ENCODE measurements at places on chromosomes 12 and 14.
A peak's percentile ranks its signal among the peaks of the same experiment; 100 is the strongest.

DNA sequence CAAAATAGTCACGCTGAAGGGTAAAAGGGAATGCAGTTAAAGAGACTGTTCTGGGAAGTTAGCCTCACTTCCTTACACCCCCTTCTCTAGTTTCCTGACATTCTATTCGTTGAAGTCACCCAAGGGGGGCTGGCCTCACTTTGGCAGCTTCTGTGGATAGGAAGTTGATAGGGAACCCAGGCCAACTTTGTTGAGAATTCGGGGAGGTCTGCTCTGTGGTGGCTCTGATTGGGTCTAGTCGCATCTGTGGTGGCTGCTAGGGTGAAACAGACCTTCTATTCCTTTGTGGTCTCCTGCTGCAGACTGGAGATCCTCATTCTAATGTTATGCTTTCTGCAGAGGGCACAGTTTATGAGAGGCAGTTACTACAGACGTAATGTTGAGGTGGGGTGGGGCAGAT is 28.8 kb upstream of the GZMB start:
- DNase-seq, result no peak

- no peak for DNase-seq
Observed at GRCh38 chr12:12513416-12514006, 49.2 kb downstream of the DUSP16 start.

GRCh38 chr12:21453312-21453852 is 15.9 kb downstream of the PYROXD1 start:
- no peak for DNase-seq

DNA sequence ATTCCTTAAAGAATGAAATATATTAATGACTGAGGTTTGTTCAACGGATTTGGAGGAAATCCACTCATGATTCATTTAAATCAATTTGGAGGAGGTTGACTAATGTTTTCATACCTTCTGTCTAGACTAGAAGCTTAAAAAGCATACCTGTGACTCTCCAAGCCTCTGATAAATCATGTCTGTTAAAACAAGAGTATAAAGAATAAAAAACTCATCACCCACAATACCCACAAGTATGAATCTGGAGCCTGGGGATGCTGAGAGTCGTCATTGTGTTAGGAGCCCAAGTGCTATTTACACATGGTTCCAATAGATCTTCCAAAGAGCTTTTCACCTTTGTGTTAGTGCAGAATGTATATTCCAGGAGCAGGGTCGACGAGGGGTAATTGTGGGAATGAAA is 86.8 kb upstream of the ADAMTS20 start:
- no peak for DNase-seq

DNA sequence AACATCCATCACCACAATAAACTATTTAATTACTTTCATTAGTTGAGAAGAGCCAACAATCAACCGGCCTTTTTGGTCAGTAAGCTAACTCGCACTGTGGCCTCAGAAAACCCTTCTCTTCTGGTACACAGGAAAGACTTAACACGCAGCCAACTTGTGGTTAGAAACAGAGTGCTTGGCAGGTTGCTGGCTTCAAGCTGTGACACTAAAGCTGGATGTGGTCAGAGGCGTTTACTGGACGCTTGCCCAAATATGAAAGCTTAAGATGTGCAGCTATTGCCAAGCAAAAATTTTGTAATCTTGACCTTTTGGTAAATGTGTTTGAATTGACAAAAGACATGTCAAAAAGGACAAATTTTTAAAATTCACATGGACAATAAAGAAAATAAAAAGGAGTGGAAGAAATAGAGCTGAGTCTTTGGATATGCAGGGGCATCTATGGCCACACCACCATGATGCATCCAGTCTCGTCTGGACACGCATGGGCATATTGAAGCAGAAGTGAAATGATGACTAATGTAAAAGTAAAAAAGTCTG is 2.6 kb upstream of the KLRK1 start:
- DNase-seq, result no peak

DNA sequence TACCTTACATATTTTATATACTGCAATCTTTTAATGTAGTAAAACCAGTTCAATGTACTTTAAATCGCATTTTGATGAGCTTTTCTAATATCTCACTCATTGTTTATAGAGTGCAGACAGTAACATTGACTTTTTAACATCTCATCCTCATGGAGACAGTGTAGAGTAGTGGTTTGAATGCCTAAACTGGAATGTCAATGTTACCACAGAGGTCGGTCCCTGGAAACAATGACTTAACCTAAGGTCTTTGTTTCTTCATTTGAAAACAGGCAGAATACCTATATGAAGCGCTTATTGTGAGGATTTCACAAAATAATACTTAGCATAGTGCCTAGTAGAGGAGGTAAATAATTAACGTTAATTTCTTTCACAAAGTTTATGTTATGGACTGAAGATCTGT is 5.0 kb downstream of the CDK17 start:
- DNase-seq, result no peak

GRCh38 chr14:52003324-52003723 is 14.0 kb downstream of the RTRAF start:
- no peak for DNase-seq

DNA sequence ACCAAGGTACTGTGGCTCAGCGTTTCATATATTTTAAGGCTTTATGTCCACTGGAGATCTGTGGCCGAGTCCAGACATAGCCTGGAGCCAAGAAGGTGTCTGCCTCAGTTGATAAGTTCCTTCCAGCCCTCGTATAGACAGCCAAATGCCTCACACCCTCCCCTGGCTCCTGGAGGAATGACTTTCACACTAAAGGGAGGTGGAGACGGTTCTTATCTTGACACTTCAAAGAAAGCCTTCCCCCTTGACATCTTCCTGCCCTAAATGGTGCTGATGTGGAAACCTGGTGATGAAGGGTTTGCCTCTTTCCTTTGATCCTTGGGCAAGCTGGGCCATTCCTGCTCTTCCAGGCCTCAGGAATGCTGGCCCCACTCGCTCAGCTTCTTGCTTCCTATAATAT is 474.8 kb upstream of the TBX3 start:
- DNase-seq, result no peak

GRCh38 chr12:131628766-131629448 is 82.0 kb upstream of the SFSWAP start:
- no peak for DNase-seq

- DNase-seq, result no peak
Observed at GRCh38 chr12:55932551-55932910, 1.6 kb downstream of the DGKA start.

DNA sequence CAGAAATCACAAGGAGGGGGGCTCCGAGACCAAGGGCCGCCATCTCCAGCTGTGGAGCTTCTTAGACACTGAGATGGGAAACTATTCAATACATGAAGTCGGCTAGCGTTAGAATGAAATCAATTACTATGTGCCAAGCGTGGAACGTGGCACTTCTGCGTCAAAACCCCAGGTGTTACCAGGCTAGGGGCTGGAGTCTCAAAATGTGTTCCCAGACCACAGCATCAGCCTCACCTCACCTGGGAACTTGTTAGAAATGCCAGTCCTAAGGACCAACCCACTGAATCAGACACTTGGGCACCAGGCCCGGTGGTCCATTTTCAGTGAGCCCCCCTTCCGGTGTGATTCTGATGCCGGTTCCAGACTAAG is 5.0 kb upstream of the SETD1B start:
- no peak for DNase-seq

- DNase-seq, result no peak
Observed at GRCh38 chr12:52865090-52865944, 16.5 kb upstream of the KRT78 start.

- DNase-seq, result no peak
Observed at GRCh38 chr12:40650038-40650704, 42.1 kb upstream of the CNTN1 start.

DNA sequence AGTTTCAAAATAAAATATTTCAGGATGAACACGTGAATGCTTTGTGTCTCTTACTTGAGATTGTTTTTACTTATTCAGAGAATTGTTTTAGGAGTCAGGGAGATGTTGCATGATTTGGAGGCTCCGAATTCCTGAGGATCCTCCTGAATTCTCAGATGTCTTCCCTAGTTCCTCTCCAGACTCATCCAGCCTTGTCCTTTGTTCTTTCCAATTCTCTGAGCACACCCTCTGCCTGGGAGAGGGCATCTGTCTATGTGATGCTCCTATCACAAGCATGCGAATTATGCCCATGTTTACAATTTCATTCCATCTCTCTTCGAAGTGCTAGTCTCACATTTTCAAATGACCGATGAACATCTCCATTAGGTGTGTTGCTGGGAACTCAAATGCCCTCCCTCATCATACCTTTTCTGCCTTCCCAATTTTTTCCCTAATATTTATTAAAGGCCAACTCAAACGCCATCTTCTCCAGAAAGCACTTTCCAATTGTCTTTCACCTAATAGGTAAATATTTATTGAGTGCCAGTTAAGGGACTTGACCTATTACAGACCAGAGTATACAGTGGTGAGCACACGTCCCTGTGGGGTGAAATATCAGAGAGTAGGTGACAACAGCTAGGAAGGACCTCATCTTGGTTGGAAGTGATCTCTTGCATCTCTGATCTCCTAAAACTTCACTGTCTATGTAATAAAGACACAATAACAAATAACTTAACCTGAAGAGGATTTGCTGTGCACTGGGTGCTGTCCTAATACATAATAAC is 64.4 kb downstream of the ARF6 start:
- no peak for DNase-seq

GRCh38 chr12:124179936-124180607 is 114.8 kb upstream of the RFLNA start:
- DNase-seq, result no peak

- DNase-seq, result peak; percentile 58
Observed at GRCh38 chr12:93569656-93570551, 2.6 kb upstream of the SOCS2 start.

GRCh38 chr14:101113835-101114725 is 210.6 kb upstream of the RTL1 start:
- no peak for DNase-seq

DNA sequence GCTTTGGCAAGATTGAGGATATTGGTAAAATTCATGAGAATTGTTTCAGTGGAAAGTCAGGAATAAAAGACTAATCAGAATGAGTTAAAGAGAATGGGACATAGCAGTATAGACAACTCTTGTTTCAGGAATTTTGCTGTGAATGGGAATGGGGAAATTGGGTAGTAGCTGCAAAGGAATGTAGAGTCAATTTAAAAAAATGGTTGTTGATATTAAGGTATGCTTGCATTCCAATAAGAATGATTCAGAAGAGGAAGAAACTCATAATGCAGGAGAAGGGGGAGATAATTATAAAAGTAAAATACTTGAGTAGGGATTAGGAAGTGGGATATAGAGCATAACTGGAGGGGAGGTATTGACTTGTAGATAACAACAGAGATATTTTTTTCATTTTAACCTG is 40.7 kb downstream of the MNAT1 start:
- DNase-seq, result no peak

- no peak for DNase-seq
Observed at GRCh38 chr14:23438101-23438971, 2.9 kb upstream of the MYH7 start.

- DNase-seq, result no peak
Observed at GRCh38 chr12:93003531-93004239, 74.6 kb upstream of the EEA1 start.

DNA sequence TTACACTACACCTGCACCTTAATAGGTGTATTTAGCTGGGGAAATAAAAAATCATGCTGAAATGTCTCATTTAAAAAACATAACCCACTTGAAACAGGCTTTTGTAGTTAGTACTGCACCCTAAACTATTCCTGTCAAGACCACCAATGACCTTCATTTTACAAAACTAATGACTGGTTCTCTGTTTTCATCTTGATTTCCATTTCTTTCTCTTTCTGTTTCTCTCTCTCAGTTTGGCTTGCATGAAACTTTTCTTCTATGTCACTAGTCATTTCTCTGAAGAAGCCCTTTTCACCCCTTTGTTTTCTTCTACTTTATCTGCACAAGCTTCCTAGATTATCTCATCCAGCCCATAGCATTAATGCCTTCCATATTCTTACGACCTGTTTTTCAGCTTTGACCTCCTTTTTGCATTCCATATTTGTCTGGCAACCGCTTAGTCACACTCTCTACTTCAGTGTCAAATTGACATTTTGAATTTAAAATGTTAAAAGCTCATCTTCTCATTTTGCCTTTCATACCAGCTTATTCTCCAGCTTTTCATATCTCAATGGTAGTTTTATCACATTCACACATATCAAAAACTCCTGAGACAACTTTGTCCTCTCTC is 32.7 kb upstream of the KLRF1 start:
- no peak for DNase-seq

DNA sequence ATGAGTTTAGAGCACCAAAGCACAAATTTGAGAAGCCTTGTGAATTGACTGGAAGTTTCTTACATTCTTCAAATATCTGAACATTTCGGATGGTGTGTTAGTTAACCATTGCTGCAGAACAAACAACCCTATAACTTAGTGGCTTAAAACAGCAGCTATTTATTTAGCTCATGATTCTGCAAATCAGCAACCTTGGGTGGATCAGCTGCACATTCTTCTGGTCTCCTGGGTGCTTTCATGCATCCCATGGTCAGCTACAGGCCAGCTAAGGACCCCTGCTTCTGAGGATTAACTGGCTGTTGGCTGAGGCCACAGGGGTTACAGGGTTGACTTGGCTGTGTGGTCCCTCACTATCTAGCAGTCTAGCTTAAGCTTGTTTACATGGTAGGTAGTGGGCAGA is 114.0 kb upstream of the HIF1A start:
- DNase-seq, result no peak

DNA sequence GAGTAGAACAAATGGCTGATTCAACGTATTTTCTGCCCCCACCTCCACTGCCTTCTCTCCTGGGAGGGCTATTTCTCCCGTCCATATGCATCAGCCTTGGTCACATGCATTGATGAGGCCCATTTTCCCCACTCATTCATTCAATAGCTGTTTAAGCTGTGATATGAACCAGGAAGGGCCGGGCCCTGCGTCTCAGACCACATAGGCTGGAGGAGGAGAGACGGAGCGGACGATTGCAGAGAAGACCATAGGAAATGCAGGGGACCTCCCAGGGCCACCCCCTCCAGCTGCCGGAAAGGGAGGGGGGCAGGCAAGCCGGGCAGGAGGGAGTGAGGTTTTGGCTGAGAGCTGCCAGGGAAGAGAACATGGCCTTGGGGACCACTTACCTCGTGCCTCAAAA is 104.4 kb upstream of the TMEM132D start:
- no peak for DNase-seq

GRCh38 chr12:14185427-14186192 is 179.9 kb upstream of the ATF7IP start:
- no peak for DNase-seq
